ENCODE measurements at places on chromosomes 6 and 20.

DNA sequence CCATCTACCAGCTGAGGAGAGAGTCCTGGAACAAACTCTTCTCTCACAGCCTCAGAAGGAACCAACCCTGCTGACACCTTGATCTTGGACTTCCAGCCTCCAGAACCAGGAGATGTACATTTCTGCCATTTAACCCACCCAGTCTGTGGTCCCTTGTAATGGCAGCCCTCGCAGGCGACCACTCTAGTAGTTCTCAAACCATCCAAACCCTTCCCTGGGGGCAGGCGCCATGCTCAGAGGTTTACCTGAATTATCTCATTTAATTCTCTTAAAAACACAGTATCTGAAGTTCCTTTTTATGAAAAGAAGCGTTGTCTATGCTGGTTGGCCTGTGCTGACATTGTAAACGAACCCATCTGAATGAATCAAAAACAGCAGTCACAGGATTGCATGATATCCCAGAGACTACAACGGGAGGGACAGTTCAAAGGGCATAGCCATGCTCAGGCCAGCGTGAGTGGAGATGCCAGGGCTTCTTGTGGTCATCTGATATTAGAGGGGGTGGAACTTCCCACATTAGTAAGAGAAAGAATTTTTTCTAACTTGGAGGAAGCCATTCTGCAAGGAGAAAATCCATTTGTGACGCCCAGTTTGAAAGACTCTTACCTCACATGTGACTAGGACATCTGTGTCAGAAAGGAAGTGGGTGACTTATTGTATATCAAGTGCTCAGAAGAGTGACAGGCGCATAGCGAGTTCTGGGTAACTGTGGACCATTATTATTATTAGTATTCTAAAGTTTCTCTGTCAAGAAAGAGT is 17.2 kb upstream of the TAGAP start:
- DNase-seq = no peak

- DNase-seq = no peak
These were observed 446.0 kb upstream of the IMPG1 start for GRCh38 chr6:76518443-76518842.

DNA sequence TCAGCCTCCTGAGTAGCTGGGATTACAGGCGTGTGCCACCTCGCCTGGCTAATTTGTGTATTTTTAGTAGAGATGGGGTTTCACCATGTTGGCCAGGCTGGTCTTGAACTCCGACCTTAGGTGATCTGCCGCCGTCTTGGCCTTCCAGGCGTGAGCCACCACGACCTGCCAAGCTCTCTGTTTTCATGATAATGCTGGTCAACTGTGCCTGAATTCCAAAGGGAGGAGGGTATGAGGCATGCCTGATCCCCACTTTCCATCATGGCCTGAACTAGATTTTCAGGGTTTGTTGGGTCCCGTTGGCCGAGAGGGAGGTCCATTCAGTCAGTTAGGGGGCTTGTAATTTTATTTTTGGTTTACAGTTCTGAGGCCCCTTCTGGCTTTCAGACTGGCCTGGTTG is 28.0 kb upstream of the ANGPT4 start:
- DNase-seq = no peak

GRCh38 chr6:33315793-33316602 is 1.5 kb downstream of the ZBTB22 start:
- no peak for DNase-seq

- no peak for DNase-seq
These were observed 33.7 kb downstream of the SPTLC3 start for GRCh38 chr20:13042458-13042794.

GRCh38 chr20:40591536-40591935 is 97.5 kb downstream of the MAFB start:
- DNase-seq = no peak

DNA sequence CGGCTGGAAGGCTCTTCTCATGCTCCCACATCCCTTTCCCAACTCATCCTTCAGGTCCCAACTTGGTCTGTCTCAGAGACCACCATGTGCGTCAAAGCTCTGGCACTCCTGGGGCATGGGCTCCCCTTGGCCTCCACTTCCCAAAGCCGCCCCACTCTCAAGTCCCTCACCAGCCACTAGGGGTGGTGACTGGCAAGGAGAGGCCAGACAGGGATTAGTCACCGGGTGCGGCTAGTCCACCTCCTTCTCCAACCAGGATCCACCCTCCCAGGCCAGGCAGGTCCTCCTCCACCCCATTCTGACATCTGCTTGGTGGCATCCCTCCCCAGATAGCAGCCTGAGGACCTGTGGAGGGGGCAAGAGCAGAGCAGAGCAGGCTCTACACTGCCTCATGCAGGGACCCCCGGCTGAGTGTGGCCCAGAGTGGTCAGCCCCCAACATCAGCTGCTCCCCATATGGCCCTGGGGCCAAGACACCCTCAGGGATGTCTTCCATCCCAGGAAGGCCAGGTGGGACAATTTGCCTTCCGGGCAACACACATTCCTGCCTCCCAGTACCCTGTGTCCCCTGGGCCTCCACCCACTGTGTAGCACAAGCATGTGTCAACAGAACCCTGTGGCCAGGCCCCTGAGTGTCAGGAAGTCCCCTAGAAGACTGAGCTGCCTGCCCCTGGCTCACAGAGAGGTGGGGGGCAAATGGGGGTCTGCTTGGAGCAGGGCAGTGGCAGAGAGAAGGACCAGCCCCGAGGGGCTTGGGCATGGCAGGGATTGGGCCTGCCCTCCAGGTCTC is 29.2 kb downstream of the YTHDF1 start:
- peak; percentile 32 for DNase-seq

DNA sequence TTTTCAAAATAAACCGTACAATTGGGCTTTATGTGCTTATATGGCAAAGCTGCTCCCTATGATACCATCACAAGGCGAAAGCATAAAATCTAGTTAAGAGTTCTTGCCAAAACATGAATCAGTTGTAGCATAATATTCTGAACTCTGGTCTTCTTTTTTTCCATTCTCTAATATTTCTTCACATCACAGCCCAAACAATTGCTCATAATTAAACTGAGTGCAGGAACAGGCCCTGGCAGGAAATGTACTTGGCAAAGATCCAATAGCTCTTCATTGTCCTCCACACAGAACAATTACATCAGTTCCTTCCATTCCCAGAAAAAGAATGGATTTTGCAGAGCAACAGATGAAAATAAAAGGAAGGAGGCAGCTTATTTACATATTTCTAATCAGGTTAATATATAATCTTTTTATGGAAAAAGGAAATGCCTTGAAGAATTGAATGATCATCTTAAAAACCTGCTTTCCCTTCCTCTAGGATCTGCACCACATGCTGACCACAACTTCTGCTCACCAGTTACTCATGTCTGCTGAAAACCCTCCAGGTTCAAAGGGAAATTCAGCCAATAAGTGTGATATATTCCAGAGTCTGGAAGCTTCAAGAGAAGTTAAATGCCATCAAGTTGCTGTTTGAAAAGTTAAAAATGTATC is 123.3 kb upstream of the COL21A1 start:
- DNase-seq = peak; percentile 17

DNA sequence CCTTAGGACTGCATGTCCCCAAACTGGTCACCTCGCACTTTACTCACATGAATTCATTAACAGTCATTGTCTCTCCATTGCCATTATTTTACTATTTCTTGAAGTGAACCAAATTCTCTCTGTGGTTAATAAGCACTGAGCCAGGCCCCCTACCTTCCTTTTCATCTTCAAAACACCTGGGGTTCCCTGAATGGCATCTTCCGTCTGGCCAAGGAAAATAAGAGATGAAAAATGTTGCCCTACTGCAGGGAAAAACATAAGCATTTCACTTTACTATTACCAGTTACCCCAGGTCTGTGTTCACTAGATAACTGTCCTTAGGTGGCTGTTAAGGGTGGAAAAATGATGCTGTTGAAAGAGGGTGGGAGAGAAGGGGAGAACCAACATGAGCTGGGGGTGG is 10.0 kb upstream of the NKX2-2 start:
- no peak for DNase-seq

Measured in NCI-H82 (cell line).